ENCODE measurements at places on chromosomes 6 and 20.
A peak's percentile ranks its signal among the peaks of the same experiment; 100 is the strongest.

- no peak for DNase-seq
Measured at GRCh38 chr6:42448391-42448790, 3.3 kb downstream of the TRERF1 start.

DNA sequence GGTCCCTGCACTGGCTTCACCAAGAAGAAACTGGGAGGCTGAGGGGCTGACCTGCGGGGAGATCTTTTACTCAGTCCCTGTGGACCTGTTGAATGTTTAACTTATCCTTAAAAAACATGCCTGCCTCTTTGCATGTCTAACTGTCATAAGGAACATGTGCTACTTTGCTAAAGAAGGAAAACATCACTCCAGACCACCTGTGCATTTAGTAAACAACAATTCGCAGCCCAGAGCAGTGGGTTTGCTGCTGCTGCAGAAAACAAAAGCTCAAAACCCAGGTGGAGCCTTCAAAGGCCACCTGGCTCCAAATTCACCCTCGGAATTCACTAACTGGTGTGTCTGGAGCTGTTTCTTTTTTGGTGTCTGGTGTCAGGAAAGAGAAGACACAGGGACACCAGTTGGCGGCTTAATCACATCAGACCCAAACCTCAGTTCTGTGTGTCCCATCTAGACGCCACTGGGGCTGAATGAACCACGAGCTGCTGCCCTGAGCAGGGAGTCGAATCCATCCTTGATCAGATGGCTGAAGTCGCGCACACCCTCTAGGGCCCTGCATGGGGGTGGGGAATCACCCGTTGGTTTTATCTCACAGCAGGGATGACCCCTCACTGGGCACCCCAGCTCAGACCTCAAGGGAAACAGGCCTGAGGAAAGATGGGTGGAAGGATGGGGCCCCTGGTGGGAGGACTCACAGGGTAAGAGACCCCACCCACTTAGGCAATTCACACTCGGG is 344.3 kb downstream of the PREX1 start:
- no peak for DNase-seq

DNA sequence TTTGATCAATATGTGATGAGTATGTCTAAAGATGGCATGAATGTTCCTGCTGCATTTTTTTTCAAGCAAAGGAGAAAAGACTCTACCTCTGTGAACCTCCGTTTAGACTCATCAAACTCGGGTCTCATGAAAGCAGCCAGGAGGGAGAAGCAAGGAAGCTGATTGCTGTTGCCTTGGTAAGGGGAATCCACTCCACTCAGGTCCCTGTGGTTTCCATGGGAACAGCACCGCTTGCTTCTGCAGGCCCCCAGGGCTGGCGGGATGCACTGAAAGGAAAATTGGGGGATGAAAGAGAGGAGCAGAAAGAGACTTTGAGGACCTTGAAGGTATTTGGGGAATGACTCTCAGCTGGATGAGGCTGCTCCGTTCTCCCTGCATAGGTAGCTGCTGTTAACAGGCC is 249.6 kb upstream of the RIN2 start:
- no peak for DNase-seq

DNA sequence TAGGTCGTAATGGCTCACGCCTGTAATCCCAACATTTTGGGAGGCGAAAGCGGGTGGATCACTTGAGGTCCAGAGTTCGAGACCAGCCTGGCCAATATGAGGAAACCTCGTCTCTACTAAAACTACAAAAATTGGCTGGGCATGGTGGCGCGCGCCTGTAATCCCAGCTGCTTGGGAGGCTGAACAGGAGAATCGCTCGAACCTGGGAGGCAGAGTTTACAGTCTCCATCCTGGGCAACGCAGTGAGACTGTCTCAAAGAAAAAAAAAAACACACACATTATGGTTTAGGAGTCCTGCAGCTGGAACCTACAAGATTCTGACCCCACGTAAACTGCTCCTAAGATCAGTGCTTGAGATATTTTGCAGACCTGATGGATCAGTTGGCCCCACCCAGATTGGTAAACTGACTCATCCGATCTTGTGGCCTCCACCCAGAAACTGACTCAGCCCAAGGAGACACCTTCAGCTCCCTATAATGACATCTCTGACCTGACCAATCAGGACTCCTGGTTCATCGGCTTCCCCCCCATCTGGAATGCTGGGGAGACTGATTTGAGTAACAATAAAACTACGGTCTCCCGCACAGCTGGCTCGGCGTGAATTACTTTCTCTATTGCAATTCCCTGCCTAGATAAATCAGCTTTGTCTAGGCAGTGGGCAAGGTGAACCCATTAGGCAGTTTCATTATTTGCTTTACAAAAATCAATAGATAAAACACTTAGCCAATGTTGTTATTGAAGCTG is 96.2 kb upstream of the BTN3A2 start:
- peak; percentile 44 for DNase-seq

DNA sequence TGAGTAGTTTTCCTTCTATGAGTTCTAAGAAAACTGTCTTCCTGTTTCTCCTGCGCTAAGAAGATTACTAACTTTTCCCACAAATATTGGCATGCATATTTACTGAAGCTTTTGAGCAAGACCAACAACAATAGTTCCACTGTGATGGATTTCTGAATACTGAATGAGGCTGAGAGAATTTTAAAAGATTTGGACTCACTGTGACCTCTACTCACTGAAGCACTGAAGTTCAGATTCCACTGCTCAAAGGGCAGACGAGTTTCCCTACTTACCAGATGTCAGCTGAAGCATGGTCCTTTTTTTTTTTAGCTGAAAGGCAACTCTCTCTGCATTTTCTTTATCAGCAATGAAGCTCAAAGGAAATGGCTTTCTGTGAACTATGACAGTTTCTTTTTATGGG is 718.5 kb downstream of the RFPL4B start:
- DNase-seq = peak; percentile 45

DNA sequence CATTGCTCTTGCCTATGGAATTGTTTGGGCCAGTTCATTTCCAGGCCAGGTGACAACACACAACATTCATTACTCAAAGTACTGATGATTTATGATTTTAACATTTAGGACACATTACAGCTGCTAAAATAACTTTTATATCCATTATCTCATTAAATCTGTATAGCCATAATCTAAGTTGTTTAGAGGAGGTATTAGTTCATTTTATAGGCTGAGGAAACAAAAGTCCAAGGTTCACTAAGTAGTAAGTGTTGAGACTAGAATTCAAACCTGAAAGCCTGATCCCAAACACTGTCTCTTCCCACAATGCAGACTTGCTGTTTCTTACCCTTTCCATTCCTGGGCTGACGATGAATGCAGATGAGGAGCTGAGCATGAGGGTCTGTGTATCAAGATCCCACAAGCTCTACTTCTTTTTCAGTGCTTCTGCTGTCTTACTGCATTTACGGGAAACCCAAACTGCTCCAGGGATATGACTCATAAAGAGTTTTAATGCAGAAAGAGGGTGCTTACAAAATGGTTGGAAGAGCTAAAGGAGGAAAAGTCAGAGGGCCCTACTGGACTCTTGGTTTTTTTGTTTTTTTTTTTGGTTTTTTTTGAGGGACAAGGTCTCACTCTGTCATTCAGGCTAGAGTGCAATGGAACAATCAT is 17.9 kb downstream of the TENT5A start:
- DNase-seq = no peak

- DNase-seq = no peak
Measured at GRCh38 chr6:118650582-118651281, 659 bp downstream of the CEP85L start.

DNA sequence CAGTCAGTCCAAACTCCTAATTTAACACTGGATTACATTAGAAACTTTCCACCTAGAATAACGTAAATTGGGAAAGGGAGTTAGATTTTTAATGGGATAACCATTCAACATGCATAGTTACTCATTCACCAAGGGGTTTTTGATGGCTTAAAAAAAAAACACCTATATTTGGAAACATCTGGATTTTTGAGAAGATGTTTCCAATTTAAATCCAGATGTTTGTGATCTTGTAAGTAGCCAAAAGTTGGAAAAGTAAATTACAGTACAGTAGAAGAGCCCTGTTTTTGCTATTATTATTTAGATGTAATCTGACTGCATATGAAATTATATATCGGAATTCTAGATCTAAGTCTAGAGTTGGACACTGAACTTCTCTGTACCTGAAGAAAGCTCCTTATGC is 478.2 kb downstream of the CD83 start:
- DNase-seq = no peak

- no peak for DNase-seq
Measured at GRCh38 chr6:64733433-64733832, 973.6 kb downstream of the EYS start.

- DNase-seq = no peak
Measured at GRCh38 chr6:12269110-12269509, 21.1 kb upstream of the EDN1 start.

- no peak for DNase-seq
Measured at GRCh38 chr6:29641430-29642148, 8.6 kb upstream of the GABBR1 start.

DNA sequence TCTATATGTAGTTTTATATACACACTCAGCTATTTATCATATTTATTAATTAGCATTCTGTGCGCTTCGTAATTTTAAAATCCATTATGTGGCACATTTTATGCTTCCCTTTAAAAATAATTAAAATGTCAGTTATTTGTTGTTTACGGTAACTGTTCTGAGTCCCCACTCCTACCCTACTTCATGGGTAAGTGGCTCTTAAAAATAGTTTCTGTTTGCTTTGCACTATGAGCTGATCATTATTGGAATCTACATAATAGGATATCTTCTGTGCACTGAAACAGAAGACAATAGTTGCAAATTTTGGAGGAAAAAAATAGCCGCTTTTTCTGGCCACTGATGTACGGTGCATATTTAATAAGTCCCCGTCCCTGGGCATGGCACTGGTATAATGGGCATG is 25.2 kb downstream of the LCA5 start:
- DNase-seq = no peak

GRCh38 chr6:155253337-155253736 is 10.5 kb upstream of the CLDN20 start:
- no peak for DNase-seq

- no peak for DNase-seq
Measured at GRCh38 chr6:6179858-6180623, 140.4 kb downstream of the F13A1 start.

GRCh38 chr20:43751167-43752050 is 24.6 kb upstream of the GTSF1L start:
- peak; percentile 95 for DNase-seq

GRCh38 chr6:167130008-167130677 is 7.2 kb downstream of the CCR6 start:
- DNase-seq = no peak

DNA sequence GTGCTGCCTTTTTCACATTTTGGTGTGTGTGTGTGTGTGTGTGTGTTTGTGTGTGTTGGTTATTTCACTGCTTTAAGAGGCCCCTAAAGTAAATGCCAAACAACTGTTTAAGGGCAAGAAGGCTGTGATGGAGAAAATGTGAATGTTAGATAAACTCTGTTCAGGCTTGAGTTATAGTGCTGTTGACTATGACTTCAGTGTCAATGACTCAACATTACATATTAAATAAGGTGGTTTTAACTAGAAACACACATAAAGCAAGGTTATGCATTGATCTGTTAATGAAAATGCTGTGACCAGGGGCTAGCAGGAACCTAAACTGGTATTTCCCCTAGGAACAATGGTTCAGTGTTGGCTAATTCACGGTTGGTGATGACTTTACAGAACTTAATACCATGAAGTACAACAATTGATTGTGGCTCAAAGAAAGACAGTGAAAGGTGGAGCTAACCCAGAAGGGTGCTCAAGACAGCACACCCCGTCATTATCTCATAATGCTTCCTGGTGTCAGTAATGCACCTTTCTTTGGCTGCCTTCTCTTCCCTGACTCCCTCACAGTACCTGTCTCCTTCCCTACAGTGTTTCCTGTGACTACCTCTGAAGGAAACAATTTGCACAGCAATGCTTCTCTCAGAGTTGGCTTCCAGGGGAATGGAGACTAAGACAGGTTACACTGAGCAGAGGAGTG is 116.1 kb downstream of the RIN2 start:
- no peak for DNase-seq

GRCh38 chr6:33990061-33990541 is 155.8 kb downstream of the GRM4 start:
- DNase-seq = no peak

DNA sequence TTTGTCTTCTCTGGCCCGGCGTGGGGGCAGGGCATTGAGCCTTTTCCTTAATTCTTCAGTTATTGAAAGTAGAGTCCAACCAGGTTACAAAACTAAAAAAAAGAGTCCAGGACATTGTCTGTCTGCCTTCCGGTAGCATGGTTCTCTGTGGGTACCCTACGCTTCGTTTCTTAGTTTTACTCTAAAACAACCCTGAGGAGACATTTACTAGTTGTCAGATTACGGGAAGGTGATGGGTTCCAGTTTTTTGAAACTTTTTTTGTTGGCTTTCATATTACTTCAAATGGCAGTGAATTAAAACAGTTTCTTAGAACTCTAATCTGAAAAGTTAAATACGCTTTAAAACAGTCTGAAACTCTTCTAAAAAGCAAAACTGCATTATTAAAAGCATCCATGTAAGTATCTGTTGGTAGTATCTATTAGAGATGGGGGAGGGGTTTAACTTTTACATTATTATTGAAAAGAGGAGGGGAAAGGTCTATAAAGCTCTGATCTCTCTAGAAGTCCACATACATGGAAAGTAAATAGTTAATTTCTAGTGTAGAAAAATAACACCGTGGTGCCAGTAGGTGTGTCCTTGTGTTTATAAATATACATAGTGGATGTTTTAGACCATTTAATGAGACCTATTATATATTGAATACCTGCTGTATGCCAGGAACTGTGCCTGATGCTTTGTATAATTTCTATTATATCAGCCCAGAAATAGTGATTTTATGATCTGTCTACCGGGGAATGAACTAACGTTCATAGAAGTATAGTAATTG is 2.2 kb downstream of the BICRAL start:
- DNase-seq = peak; percentile 27

GRCh38 chr6:72417759-72418158 is 204.1 kb upstream of the KCNQ5 start:
- no peak for DNase-seq

- no peak for DNase-seq
Measured at GRCh38 chr6:4264601-4265000, 129.2 kb upstream of the ECI2 start.

DNA sequence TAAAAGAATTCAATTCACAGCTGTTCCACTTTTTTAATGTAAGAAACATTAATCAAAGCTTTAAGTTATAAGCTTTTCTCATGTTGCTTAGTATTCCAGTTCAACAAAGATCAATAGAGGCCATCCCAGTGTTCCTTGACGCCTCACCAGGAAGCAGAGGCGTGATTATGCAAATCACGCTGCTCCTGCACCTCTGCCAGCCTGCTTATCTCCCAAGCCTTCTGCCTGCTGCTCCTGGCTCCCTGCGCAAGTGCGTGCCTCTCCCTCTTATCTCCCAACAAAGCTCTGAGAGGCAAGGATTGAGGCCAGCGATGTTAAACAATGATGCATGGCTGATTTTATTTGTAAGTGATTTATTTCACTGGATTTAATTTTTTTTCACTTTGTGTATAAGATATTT is 42.8 kb downstream of the INSM1 start:
- DNase-seq = peak; percentile 41

DNA sequence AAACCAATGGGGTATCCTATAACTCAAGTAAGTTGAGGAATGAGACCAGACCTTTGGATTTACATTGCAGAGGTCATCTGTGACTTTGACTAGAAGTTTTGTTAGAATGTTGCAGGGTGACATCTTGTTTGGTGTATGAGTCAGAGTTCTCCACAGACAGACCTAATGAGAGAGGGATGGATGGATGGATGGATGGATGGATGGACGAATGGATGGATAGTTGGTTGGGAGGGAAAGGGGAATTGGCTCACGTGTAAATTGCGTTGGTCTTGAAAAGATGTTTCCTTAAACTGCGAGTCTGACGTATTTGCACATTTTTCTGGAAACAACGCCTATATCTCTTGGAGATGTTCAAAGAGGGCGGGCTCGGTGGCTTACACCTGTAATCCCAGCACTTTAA is 1.0 kb upstream of the MTRES1 start:
- no peak for DNase-seq

- DNase-seq = no peak
Measured at GRCh38 chr6:150991487-150991886, 126.0 kb downstream of the MTHFD1L start.

Data from amniotic epithelial cell (primary cell).